ENCODE measurements at places on chromosomes 6 and 20. TPM values are rescaled to one million over a fixed set of nuclear protein-coding genes. Genes with fewer than 3 reads are reported as not detected.

Gene OXT
- total RNA-seq = 0.61 TPM

GRCh38 chr20:39829256-39829655 is 859.8 kb downstream of the MAFB start:
- H3K4me3 ChIP-seq = no peak overlapping the region
- no peak for DNase-seq
- no peak overlapping the region for H3K27ac ChIP-seq
- H3K36me3 ChIP-seq = no peaks in the 10 kb centered on the region

GRCh38 chr20:22582964-22583772 is 1.2 kb downstream of the FOXA2 start:
- DNase-seq = no peak
- H3K27ac ChIP-seq = no peak overlapping the region
- no peaks in the 10 kb centered on the region for H3K27me3 ChIP-seq
- H3K4me3 ChIP-seq = peak overlapping the region; percentile 7
- H3K36me3 ChIP-seq = no peaks in the 10 kb centered on the region
- no peaks in the 10 kb centered on the region for H3K4me1 ChIP-seq

- no peak overlapping the region for H3K27ac ChIP-seq
- DNase-seq = peak; percentile 19
- H3K4me3 ChIP-seq = peak overlapping the region; percentile 31
- H3K36me3 ChIP-seq = no peaks in the 10 kb centered on the region
- H3K4me1 ChIP-seq = peaks cover 10% of the 10 kb centered on the region
- H3K27me3 ChIP-seq = peaks cover 2% of the 10 kb centered on the region
These were observed 722 bp downstream of the ISM1 start for GRCh38 chr20:13221673-13222318.

- H3K27me3 ChIP-seq = no peaks in the 10 kb centered on the region
- DNase-seq = no peak
- no peak overlapping the region for H3K27ac ChIP-seq
- H3K4me1 ChIP-seq = peaks cover 12% of the 10 kb centered on the region
These were observed 147.2 kb upstream of the AKAP12 start for GRCh38 chr6:151092591-151092990.

GRCh38 chr6:31871046-31871659 is 7.6 kb downstream of the SLC44A4 start:
- H3K4me1 ChIP-seq = no peaks in the 10 kb centered on the region
- H3K4me3 ChIP-seq = no peak overlapping the region
- DNase-seq = no peak
- H3K27me3 ChIP-seq = no peaks in the 10 kb centered on the region

Gene PHACTR1
- total RNA-seq = 2.8 TPM

Gene TCP11
- not detected for total RNA-seq

Gene GMDS
- total RNA-seq = 12.3 TPM

- H3K36me3 ChIP-seq = no peaks in the 10 kb centered on the region
- no peak for DNase-seq
- H3K4me1 ChIP-seq = peaks cover 2% of the 10 kb centered on the region
- no peak overlapping the region for H3K27ac ChIP-seq
- H3K4me3 ChIP-seq = no peak overlapping the region
These were observed 73.0 kb upstream of the SYNJ2 start for GRCh38 chr6:157908369-157909281.

Gene PTCHD4
- 0.08 TPM for total RNA-seq

DNA sequence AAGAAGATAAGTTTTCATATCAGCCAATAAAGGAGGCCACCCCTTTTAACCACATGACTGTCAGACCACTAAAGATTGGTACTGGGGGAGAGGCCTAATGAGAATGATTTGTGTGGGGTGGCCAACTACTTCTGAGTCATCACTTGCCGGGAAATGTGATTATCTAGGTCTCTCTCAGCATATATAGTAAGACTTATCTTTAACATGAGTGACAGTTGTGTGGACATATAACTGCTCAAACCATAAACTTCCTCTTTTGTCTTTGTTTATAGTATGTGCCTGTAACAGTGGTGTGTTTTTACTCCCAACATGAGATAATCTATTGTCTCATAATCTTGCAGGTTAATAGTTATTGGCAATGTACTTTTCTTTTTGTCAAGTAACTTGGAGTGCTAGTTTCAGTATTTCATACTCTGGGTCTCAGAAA is 312.4 kb downstream of the CDKAL1 start:
- peak overlapping the region; percentile 24 for H3K27ac ChIP-seq
- peaks cover 7% of the 10 kb centered on the region for H3K4me1 ChIP-seq
- no peak for DNase-seq
- H3K27me3 ChIP-seq = no peaks in the 10 kb centered on the region
- H3K36me3 ChIP-seq = no peaks in the 10 kb centered on the region

Gene ACSS2
- total RNA-seq = 32.8 TPM

GRCh38 chr6:47302043-47302442 is 7.7 kb downstream of the TNFRSF21 start:
- no peaks in the 10 kb centered on the region for H3K36me3 ChIP-seq
- no peak overlapping the region for H3K27ac ChIP-seq
- no peaks in the 10 kb centered on the region for H3K27me3 ChIP-seq
- H3K4me1 ChIP-seq = no peaks in the 10 kb centered on the region

Gene ALDH8A1
- total RNA-seq = 0.51 TPM
